ENCODE measurements at places on chromosomes 12 and 14. TPM values are rescaled to one million over a fixed set of nuclear protein-coding genes. Genes with fewer than 3 reads are reported as not detected.

INSM2 gene
- 0.08 TPM for total RNA-seq

RASSF9 gene
- total RNA-seq: 0.53 TPM

CLEC2A gene
- total RNA-seq: not detected

HOXC10 gene
- 2.6 TPM for total RNA-seq

ANO2 gene
- not detected for total RNA-seq

JDP2 gene
- 27.3 TPM for total RNA-seq

ACOT6 gene
- not detected for total RNA-seq

ACSS3 gene
- not detected for total RNA-seq

ACTN1 gene
- 195 TPM for total RNA-seq

EPYC gene
- not detected for total RNA-seq

GLIPR1L2 gene
- 0.14 TPM for total RNA-seq

CARMIL3 gene
- 0.64 TPM for total RNA-seq

DEPDC4 gene
- total RNA-seq: 1.4 TPM

C12orf50 gene
- total RNA-seq: not detected

DPPA3 gene
- not detected for total RNA-seq

MIP gene
- not detected for total RNA-seq

NTF3 gene
- total RNA-seq: not detected

REP15 gene
- total RNA-seq: 0.12 TPM

FOXA1 gene
- total RNA-seq: 10.6 TPM

RASAL1 gene
- 0.55 TPM for total RNA-seq

CIROP gene
- not detected for total RNA-seq

CLEC6A gene
- total RNA-seq: not detected

Measured in A549 treated with RU486 at 1 μM for 4 hours (cell line).